ENCODE measurements at places on chromosomes 3 and 15. TPM values are rescaled to one million over a fixed set of nuclear protein-coding genes. Genes with fewer than 3 reads are reported as not detected.

GRCh38 chr3:101784855-101785613 is 6.0 kb downstream of the NXPE3 start:
- H3K4me1 ChIP-seq: peaks cover 55% of the 10 kb centered on the region
- H3K4me3 ChIP-seq: peak overlapping the region; percentile 65
- no peaks in the 10 kb centered on the region for H3K27me3 ChIP-seq

CPNE4 gene
- total RNA-seq: 0.10 TPM

DNA sequence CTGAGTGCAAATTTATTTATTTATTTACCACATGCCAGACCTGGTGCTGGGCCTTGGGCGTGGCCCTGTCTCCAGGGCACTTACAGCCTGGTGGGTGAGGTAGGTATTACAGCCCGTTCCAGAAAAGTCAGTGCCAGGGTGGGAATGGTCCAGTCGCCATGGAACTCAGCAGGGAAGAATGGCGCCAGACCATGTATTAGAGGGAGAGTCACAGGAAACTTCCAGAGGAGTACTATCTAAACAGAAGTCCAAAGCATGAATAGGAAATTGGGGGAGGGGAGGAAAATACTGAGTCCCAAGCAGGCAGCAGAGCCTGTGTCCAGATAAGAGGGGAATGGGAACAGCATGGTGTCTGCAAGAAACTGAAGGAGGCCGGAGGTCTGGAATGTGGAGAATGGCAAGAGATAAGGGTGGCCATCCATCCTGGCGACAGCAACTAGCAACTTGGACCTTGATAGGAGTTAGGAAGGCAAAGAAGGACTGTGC is 27.0 kb downstream of the SH3BP5 start:
- H3K27me3 ChIP-seq: no peaks in the 10 kb centered on the region
- no peak overlapping the region for H3K4me3 ChIP-seq
- peaks cover 75% of the 10 kb centered on the region for H3K4me1 ChIP-seq
- DNase-seq: no peak

ANO10 gene
- total RNA-seq: 4.2 TPM

- H3K4me1 ChIP-seq: peaks cover 5% of the 10 kb centered on the region
- no peak overlapping the region for H3K4me3 ChIP-seq
Observed at GRCh38 chr3:70606018-70606417, 293.6 kb upstream of the MDFIC2 start.

GRCh38 chr15:67010898-67011616 is 54.3 kb upstream of the SMAD3 start:
- peaks cover 7% of the 10 kb centered on the region for H3K4me1 ChIP-seq
- peaks cover 9% of the 10 kb centered on the region for H3K27me3 ChIP-seq
- H3K36me3 ChIP-seq: no peaks in the 10 kb centered on the region
- H3K27ac ChIP-seq: no peak overlapping the region
- no peak overlapping the region for H3K4me3 ChIP-seq

KIF7 gene
- 2.4 TPM for total RNA-seq

NME9 gene
- total RNA-seq: not detected

DNA sequence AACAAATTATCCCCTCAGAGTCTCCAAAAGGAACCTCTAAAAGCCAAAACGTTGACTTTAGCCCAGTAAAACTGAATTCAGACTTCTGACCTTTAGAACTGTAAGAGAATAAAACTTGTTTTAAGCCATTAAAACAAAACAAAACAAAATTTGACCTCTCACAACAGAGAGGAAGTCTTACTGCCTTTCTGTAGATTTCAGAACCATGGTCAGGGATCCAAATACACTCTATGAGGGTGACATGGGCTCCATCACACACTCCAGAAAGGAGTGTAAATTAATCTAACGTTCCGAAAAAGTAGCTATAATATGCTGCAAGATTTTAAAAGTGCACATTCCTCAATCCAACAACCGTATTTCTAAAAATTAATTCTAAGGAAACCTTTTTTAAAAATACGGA is 19.2 kb upstream of the RPL14 start:
- no peak overlapping the region for H3K4me3 ChIP-seq
- no peak for DNase-seq
- peaks cover 4% of the 10 kb centered on the region for H3K27me3 ChIP-seq
- H3K4me1 ChIP-seq: no peaks in the 10 kb centered on the region
- no peak overlapping the region for H3K27ac ChIP-seq

DNA sequence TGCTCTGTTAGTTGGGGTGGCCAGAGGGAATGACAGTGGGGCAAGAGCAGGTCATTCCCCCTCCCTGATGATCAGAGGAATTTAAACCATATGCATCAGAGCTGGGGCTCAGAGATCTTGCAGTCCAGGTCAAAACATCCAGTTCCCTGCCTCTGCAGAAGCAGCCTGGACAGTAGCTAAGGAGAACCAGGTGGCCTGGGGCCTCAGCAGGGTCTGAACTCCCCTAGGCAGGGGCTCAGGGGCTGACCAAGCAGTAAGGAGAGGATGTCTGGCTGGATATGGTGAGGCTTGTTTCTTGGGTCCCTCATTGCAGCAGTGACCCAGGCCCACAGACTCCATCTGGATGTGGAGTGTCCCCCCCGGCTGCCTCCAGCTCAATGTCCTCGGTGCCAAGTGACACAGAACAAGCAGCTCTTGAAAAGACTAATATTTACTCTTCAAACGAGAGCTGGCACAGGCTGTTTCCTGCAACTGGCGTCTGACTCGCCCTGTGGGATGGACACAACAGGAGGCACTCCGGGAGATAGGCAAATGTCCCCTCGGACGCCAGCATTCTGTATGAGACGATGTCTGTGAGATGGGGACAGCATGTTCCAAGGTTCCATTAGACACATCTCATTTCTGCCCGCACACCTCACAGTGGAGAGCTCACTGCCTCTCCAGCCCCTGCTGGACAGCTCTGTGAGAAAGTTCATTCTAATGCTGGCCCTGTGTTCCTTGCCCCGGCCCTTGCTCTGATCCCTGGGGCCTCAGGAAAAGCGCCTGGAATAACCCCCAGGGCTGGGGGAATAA is 37.1 kb downstream of the SEC22C start:
- DNase-seq: no peak
- no peaks in the 10 kb centered on the region for H3K4me1 ChIP-seq
- H3K4me3 ChIP-seq: no peak overlapping the region
- no peak overlapping the region for H3K27ac ChIP-seq
- no peaks in the 10 kb centered on the region for H3K27me3 ChIP-seq

GRCh38 chr15:52746162-52746757 is 43.9 kb downstream of the ONECUT1 start:
- H3K36me3 ChIP-seq: no peaks in the 10 kb centered on the region
- no peak for DNase-seq
- H3K4me1 ChIP-seq: no peaks in the 10 kb centered on the region
- no peak overlapping the region for H3K4me3 ChIP-seq

GTF2A2 gene
- 189 TPM for total RNA-seq

DNA sequence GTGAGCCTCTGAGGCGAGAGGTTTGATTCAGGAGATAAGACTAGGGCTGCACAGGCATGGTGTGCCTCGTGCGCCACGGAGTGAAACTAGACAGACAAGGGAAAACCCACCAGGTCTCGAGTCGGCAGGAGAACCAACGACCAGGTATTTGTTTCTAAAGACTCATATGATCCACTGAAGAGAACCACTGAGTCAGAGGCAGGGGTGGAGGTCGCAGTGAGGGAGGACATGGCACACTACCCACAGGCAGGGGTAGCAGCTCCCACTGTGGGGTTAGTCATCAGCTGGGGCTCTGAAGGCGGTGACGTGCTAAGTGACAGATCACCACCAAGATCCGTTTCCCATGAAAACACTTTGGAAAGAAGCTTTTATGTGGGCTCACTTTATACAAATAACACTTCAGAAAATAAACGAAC is 45.7 kb downstream of the CHSY1 start:
- peak overlapping the region; percentile 97 for H3K27ac ChIP-seq
- peaks cover 46% of the 10 kb centered on the region for H3K36me3 ChIP-seq
- DNase-seq: peak; percentile 68
- H3K27me3 ChIP-seq: no peaks in the 10 kb centered on the region
- peaks cover 89% of the 10 kb centered on the region for H3K4me1 ChIP-seq

DNA sequence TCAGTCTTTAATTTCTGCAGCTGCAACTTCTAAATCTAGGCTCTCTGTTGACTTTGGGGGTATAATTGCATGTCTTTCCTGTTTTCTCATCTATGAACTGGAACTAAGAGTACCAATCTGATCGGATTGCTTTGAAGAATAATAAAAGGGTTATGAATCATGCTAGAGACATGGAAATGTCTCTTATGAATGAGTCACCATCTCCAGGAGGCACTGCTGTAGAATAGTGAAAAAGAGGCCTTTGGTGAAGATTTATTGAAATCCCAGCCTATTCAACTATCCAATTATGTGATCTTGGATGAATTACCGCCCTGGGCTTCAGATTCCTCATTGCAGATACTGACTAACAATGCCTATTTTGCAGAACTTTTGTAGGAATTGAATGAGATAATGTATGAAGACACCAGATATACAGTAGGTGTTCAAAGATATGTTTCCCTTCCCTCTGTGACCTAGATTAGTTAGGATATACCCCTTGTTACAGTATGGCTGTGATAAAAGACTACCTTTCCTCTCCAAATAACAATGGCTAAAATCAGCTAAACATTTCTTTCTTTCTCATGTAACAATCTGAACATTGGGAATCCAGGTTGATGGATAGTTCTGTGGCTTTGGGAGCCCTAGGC is 11.5 kb upstream of the CMTM8 start:
- no peak overlapping the region for H3K4me3 ChIP-seq
- no peak overlapping the region for H3K27ac ChIP-seq
- DNase-seq: no peak
- no peaks in the 10 kb centered on the region for H3K4me1 ChIP-seq

- no peak overlapping the region for H3K4me3 ChIP-seq
- H3K36me3 ChIP-seq: peaks cover 8% of the 10 kb centered on the region
- no peak overlapping the region for H3K27ac ChIP-seq
- peaks cover 16% of the 10 kb centered on the region for H3K4me1 ChIP-seq
Observed at GRCh38 chr15:88890495-88890894, 4.8 kb downstream of the HAPLN3 start.

DNA sequence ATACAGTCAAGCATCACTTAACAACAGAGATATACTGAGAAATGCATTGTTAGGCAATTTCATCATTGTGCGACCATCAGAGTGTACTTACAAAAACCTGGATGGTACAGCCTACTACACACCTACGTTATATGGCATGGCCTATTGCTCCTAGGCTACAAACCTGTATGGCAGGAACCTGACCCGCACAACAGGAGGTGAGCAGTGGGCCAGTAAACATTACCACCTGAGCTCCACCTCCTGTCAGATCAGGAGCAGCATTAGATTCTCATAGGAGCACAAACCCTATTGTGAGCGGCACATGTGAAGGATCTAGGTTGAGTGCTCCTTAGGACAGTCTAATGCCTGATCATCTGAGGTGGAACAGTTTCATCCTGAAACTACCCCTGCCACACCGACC is 89.7 kb downstream of the SCAPER start:
- H3K4me3 ChIP-seq: no peak overlapping the region
- peaks cover 6% of the 10 kb centered on the region for H3K36me3 ChIP-seq
- no peak for DNase-seq
- H3K27ac ChIP-seq: no peak overlapping the region
- H3K4me1 ChIP-seq: peaks cover 16% of the 10 kb centered on the region
- no peaks in the 10 kb centered on the region for H3K27me3 ChIP-seq

- no peak for DNase-seq
- no peak overlapping the region for H3K4me3 ChIP-seq
- H3K36me3 ChIP-seq: no peaks in the 10 kb centered on the region
- peaks cover 21% of the 10 kb centered on the region for H3K4me1 ChIP-seq
- H3K27me3 ChIP-seq: no peaks in the 10 kb centered on the region
Observed at GRCh38 chr15:90062973-90063769, 39.1 kb downstream of the IDH2 start.

- no peaks in the 10 kb centered on the region for H3K4me1 ChIP-seq
- H3K27me3 ChIP-seq: no peaks in the 10 kb centered on the region
- no peak overlapping the region for H3K4me3 ChIP-seq
- DNase-seq: no peak
- no peak overlapping the region for H3K27ac ChIP-seq
Observed at GRCh38 chr3:148625095-148625736, 72.5 kb upstream of the AGTR1 start.

DNA sequence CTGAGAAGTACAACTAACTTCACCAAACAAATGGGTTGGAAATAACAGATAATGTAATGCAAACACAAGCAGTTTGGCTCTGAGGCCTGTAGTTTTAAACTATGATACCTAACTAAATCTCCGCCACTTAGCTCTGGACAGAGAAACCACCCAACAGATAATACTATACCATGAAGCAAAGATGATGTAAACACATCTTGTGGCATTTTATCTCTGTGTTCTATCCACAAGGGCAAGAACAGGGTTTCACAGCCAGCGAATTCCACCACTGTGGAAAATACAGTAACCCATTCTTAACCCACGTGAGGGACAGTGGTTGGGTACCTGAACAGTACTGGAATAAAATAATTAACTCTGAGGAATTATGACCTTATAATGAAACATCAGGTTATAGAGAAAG is 93.6 kb downstream of the P3H2 start:
- H3K36me3 ChIP-seq: no peaks in the 10 kb centered on the region
- H3K4me3 ChIP-seq: no peak overlapping the region
- no peak overlapping the region for H3K27ac ChIP-seq
- DNase-seq: no peak
- peaks cover 4% of the 10 kb centered on the region for H3K27me3 ChIP-seq

DNA sequence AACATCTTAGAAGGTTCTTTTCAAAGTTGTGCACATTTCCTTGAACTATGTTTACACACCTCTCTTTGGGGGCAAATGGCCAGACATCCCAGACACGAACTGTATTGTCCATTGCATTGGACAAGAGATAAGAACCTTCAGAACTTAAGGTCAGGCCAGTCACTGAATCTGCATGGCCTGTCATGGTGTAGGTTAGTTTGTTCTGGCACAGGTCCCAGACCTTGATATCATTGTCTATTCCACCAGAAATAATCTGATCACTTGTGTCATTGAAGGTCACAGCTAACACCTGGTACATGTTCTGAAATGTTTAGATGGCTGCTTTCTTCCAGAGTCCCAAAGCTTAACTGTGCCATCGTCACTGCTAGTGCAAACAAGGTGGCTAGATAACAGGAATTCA is 55.7 kb downstream of the KCNAB1 start:
- no peak overlapping the region for H3K4me3 ChIP-seq
- H3K27me3 ChIP-seq: peaks cover 2% of the 10 kb centered on the region
- H3K27ac ChIP-seq: no peak overlapping the region
- no peaks in the 10 kb centered on the region for H3K36me3 ChIP-seq
- DNase-seq: no peak

USF3 gene
- total RNA-seq: 16.1 TPM

CCR1 gene
- 22.6 TPM for total RNA-seq

DNA sequence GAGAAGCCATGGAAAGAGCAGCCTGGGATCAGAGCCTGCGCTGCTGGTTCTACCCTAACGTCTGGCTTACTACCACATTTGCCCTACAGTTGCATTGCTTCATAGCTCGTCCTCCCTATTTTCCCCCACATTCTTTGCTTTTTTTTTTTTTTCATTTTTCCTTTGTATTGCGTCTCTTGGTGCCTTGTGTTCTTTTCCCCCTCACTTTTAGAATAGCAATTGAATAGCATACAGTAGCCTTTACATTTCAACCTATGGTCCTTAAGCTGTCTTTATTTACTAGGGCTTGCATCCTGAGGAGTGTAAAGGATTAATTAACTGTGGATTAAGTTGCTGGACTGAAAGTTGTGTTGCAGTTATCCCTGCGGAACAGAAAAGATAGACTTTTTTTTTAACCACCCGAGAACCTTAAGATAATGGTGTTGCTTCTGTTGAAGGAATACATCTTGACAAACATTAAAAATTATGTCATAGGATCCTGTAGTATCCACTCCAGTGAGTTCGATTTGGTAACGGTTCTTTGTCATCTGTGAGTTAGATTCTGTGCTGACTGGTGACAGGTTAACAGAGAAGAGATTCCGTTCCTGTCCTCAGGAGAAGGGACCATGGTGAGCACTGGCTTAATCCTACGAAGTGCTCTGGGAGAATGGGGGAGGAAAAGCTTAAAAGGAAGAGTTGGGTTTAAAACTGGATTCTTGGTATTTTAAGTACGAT is 417.4 kb upstream of the NAALADL2 start:
- H3K4me3 ChIP-seq: peak overlapping the region; percentile 76
- no peak overlapping the region for H3K27ac ChIP-seq
- no peaks in the 10 kb centered on the region for H3K36me3 ChIP-seq
- H3K27me3 ChIP-seq: peaks cover 19% of the 10 kb centered on the region

All from activated T-helper 1 cell treated with anti-CD3 and anti-CD28 coated beads, Interleukin-12 subunit alpha, Interleukin-12 subunit beta, Interleukin-2, Interleukin-4 antibody, amounts not matched to agents 30 ng/mL and 10 ng/mL and 1 ng/mL, durations not matched to agents 14 hours and 24 hours and 36 hours (primary cell).